GM10248 (cell line): ENCODE measurements at places on chromosomes 4 and X.
A peak's percentile ranks its signal among the peaks of the same experiment; 100 is the strongest.

- no peak for DNase-seq
These were observed 93.8 kb downstream of the MANBA start for GRCh38 chr4:102667001-102667400.

DNA sequence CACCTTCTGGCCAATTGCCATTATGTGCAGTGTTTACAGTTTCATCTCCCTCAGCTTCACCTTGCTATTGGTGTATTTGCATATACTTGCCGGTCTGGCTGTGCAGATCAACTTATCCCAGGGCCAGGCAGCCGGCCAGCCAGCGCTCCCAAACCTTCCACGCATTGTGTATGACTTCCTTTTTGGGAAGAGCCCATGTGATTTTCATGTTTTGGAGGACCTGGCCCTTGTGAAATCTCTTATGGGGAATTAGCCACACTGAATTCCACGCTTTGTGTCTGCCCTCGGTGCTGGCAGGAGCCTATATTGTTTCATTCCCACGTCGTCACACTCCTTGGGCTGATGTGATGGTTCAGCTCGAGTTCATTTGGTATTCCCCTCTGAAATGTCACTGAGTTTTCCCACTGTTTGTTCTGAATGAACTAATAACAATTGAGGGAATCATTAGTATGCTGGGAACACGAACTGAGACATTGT is 6.0 kb upstream of the PDLIM3 start:
- DNase-seq = no peak

GRCh38 chr4:90584051-90584450 is 456.9 kb downstream of the CCSER1 start:
- DNase-seq = no peak

DNA sequence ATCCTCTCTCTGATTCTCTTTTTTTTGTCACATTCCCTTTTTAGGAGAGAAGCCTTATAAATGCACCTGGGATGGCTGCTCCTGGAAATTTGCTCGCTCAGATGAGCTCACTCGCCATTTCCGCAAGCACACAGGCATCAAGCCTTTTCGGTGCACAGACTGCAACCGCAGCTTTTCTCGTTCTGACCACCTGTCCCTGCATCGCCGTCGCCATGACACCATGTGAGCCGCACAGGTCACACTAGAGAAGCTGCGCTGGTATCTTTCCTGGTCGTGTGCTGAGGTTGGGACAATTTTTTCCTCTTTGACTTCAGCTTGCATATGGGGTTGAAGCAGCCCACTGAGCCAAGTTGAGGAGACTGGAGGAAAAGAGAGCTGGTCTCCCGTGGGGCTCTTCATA is 52.1 kb downstream of the KLF8 start:
- DNase-seq = no peak

- no peak for DNase-seq
These were observed 104.4 kb downstream of the UCHL1 start for GRCh38 chr4:41360921-41361793.

DNA sequence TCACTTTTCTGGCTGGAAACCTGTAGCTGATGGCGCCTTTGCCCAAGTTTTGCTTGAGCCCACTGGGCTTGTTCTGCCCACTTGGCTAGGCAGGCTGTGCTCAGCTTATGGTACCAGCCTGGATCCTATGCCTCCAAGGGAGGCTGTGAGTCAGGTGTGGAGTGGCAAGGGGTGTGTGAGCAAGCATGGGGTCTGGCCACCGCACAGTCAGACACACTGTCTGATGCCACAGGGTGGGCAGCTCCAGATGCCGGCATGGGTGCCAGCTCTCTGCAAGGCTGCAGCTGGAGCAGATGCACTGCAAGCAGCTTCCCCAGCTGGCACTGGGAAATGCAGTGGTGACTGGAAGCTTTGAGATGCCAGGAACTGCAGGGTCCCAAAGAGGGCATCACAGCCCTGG is 16.3 kb upstream of the GIMD1 start:
- DNase-seq = no peak

GRCh38 chr4:174314770-174315169 is 31.1 kb downstream of the CEP44 start:
- DNase-seq = no peak

DNA sequence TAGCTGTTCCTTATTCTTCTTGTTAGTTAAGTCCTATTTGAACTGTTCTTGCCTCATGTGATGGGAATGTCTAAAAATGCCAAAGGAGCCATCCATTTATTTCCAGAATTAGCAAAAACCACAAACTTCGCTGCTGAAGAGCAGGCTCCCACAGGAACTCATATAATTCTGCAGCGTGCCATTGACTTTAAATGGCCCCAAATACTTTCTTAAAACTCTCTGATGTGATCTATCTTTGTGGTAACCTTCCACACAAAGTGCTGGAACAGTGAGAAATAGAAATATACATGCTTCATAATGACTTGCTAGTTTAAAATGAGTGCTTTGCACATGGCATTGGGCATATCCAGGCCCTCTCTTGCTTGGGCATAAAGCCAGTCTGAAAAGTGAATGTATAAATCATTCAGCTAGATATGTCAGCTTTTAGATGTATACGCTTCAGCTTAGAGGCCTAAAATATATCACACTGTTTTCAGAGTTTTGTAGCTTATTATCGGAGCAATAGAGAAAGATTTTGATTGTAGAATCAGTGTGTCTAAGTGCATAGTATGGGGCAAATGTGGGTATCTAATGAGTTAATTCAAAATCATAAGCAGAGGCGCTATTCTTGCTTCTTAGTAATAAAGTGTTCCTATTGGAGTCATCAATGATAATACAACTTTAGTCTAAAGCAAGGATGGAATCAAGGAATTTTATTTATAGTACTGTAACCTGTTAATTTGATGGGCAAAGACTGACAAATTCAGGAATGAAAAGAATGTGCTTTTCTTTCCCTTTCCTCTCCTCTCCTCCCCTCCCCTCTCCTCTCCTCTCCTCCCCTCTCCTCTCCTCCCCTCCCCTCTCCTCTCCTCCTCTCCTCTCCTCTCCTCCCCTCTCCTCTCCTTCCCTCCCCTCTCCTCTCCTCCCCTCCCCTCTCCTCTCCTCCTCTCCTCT is 392.2 kb upstream of the ZFP42 start:
- no peak for DNase-seq

DNA sequence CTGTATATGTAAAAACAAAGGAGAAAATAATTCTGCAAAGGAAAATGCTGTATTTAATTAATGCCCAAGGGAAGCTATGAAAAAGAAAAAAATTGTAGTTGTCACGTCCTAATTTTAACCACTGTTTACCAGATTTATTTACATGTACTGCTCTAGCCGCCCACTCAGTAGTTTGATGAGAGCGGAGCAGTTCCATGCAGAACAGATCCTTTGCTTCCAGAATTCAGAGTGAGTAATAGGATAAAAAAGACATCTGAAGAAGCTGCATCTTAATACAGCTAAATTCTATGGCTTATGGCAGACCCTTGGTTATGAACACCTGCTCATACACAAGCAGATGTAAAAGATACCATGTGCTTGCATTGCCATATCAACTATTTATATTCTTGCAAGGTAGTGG is 287.0 kb downstream of the GASK1B start:
- no peak for DNase-seq

DNA sequence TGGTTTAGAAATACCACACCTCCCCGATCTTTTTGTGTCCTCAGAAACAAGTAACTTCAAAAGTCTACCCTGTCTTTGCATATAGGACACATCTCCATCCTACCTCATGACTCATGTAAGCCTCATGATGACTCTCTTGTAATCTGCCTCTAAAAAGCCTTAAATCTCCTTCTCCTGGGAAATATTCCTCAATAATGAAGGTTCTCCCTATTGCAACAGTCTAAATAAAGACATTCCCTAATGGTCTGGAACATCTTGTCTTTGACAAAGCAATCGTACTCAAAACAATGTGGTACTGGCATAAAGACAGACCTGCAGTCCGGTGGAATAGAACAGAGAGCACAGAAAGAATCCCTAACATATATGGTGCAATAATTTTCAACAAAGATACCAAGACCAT is 257.7 kb downstream of the OPHN1 start:
- DNase-seq = no peak

DNA sequence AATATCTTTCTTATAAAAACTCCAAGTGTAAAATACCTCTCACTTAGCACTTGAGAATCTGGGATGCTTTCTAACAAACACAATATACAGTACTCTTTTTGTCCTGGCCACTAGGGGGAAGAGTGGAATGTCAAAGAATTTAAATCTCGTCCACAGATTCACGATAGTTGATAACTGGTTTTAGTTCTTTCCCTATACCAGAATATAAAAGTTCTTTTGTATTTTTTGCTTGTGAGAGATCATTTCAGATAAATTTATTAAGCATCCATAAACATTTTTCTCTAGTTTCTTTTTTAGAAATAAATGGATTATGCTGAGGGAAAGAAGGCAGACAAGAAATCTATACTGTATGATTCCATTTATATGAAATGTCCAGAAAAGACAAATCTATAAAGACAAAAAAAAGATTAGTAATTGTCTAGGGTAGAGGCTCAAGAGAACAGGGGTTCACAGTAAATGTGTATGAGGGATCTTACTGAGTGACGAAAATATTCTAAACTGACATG is 50.4 kb downstream of the MGARP start:
- peak; percentile 52 for DNase-seq

- DNase-seq = peak; percentile 67
These were observed 774 bp downstream of the ARMCX2 start for GRCh38 chrX:101658661-101659491.

GRCh38 chr4:8079031-8079885 is 79.4 kb downstream of the ABLIM2 start:
- DNase-seq = no peak

- DNase-seq = peak; percentile 58
These were observed 56.4 kb downstream of the IRF2 start for GRCh38 chr4:184417802-184418511.

DNA sequence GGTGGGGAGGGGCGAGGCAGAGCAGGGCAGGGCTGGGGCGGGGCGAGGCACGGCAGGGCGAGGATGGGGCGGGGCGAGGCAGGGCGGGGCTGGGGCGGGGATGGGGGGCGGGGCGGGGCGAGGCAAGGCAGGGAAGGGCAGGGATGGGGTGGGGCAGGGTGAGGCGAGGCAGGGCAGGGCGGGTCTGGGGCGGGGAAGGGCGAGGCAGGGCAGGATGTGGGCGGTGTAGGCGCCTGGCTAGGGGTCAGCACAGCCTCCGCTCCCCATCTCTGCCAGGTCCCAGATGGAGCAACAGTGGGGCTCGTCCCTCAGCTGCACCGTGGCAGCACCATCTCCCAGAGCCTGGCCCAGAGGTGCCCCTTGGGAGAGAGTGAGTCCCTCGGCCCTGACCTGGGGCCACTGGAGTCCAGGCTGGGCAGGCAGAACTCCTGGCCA is 4.2 kb upstream of the SRPK3 start:
- no peak for DNase-seq

- no peak for DNase-seq
These were observed 120.0 kb upstream of the CHRDL1 start for GRCh38 chrX:110915570-110915969.

- DNase-seq = no peak
These were observed 20.4 kb downstream of the PAPSS1 start for GRCh38 chr4:107699466-107700206.

- DNase-seq = no peak
These were observed 224.0 kb upstream of the LNX1 start for GRCh38 chr4:53815281-53815680.

- no peak for DNase-seq
These were observed 178.5 kb upstream of the CTSO start for GRCh38 chr4:156132196-156132595.

- DNase-seq = no peak
These were observed 114.8 kb upstream of the VAMP7 start for GRCh38 chrX:155766321-155766720.

- no peak for DNase-seq
These were observed 159.9 kb downstream of the RAP1GDS1 start for GRCh38 chr4:98421111-98421510.

DNA sequence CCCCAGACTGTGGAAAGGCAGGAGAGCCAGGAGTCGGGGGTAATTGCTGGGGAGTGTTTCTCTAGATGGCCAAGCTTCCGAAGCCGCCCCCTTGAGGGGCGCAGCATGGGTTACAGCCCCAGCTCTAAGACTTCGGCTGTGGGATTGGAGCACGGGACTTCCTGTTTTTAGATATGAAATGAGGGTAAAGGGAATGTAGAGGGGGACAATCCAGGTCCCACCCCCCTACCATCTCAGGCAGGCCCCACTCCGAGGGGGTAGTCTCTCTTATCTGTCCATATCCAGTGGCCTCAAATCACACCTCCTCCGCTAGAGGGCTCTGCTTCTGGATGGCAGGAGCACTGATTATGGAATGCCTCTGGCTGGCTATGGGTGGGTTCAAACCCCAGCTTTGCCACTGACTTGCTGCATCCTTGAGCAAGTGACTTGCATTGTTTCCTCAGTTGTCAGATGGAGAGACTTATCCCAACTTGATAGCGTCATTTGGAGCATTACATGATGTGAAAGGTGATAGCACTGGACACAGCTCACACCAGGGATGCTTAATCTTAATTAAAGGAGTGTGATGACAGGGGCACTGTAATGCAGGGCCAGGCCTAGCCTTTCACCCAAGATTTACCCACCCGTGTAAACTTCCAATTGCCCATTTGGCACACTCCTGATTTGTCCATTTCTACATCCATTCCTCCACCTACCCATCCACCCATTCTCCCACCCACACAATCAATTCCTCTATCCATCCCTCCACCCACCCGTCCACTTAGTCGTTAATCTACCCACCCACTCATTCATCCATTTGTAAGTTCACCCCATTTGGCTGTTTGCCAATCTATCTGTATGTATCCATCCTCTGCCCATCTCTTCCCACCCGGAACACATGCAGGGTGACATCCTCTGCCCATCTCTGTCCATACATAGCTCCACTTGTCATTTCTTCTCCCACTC is 848 bp upstream of the KCND1 start:
- DNase-seq = peak; percentile 40

GRCh38 chr4:173752610-173753230 is 222.7 kb upstream of the HAND2 start:
- DNase-seq = peak; percentile 11

DNA sequence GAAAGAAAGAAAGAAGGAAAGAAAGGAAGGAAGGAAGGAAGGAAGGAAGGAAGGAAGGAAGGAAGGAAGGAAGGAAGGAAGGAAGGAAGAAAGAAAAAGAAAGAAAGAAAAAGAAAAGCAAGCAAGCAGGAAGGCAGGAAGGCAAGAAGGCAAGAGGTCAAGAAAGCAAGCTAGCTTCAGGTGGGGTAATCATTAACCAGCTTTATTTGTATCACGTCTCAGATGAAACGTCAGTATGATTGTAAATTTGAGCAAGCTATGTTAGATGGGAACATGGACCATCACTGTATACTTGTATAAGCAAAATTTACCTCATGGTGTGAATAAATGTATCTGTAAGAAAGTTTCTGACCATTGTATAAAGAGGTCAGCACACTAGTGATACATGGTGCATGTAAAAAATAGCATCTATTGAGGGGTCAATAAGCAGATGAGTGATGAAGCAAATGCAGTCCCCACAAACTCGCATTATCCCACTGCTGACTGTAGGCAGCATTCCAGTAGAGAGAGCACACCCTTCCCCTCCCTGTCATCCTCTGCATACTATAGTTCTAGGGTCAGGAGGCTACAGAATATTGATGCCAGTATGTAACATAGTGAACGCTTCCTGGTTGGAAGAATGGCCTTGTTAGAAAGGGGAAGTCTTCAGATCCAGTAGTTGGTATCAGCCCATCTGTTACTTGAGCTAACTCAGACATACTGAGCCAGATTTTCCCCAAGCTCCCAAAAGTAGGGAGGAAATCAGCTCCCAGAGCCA is 16.5 kb upstream of the KLHL34 start:
- DNase-seq = no peak

- no peak for DNase-seq
These were observed 12.6 kb downstream of the ZMYM3 start for GRCh38 chrX:71241301-71241700.

GRCh38 chr4:149031399-149031798 is 589.2 kb upstream of the NR3C2 start:
- no peak for DNase-seq
